ENCODE measurements at places on chromosomes 2 and 18.
A peak's percentile ranks its signal among the peaks of the same experiment; 100 is the strongest.

DNA sequence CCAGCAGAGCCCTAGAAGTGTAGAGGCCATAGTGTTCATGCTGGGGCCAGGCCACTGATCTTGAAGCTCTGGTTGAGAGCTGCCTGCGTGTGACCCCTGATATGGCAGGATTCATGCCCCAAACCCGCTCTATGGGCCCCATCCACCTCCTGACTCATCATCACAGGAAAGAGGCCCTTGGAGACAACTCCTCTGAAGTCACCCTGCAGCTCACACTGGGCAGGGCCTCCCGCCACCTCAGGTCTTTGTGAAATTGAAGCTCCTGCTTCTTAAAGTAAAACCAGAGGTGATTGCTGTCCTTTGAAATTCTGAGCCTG lies 12.0 kb upstream of the TUBB6 start:
- DNase-seq: no peak

DNA sequence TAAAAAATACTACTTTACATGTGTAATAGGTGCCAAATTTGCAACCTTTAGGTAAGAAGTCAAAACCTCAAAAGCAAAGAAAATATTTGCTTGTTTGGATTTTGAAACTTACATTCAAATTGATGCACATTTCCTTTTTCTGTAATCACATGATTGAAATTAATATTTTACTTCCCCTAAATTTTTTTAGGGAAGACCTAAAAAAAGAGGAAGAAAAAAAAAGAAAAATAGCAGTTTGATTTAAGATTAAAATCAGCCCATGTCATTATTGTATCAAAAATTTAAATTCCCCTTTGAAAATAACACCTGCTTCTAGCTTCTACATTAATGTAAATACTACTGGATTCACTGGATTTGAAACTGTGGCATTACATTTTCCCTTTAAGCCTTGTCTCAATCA lies 68.2 kb upstream of the STON1 start:
- no peak for DNase-seq

DNA sequence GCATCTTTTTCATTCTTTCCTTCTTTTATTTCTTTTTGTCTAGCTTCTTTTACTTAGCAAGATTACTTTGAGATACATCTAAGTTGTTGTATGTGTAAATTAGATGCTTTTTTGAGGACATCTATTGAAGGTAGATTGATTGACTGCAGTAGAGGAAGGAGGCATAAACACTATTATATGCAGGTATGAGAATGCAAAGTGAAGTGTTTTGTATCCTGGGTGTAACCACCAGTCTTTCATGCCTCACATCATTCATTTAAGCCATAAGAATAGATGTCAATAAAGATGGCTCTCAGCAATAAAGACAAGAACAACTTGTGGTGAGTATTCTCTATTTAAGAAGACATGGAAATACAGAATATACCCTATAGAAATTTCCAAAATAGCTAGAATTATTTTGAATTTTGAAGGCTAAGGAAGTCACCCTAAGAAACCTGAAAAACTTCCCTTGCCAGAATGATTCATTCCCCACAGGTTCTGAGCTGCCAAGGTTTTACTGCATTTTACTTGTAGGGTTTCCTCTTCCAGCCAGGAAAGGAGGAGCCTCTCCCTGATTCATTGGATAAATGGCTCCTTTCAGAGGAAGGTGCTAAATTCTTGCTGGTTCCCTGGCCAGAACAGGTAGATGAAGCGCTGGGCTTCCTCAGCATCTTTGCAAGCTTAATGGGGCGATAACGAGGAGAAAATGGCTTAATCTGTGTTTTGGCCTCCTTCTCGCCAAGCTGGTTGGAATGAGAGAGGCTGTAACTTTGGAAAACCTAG lies 279.8 kb upstream of the SLC14A2 start:
- DNase-seq: no peak

DNA sequence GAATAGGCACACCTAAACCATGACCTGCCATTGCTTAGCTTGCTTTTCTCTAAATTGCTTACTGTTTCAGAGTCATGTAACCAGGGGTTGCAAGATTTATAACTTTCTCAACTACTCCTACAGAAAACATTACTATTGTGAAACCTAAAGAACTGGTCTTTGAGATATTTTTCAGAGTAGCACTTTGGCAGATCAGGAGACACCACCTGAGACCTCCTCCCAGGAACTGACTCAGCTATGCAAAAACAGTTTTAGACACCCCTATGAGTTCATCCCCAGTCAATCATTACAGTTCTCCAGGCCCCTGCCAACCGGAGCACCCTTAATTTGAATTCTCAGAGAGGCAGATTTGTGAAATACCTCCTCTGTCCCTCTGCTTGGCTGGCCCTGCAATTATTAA lies 80.3 kb downstream of the MBOAT2 start:
- no peak for DNase-seq

GRCh38 chr2:2320486-2321199 lies 10.4 kb downstream of the MYT1L start:
- no peak for DNase-seq

- DNase-seq: no peak
Observed at GRCh38 chr2:33588232-33588631, 10.9 kb downstream of the FAM98A start.

GRCh38 chr18:59839246-59839645 lies 60.5 kb upstream of the PMAIP1 start:
- no peak for DNase-seq

- DNase-seq: no peak
Observed at GRCh38 chr2:46798041-46798440, 117.6 kb downstream of the MCFD2 start.

GRCh38 chr2:192215096-192215877 lies 20.6 kb upstream of the TMEFF2 start:
- DNase-seq: no peak

DNA sequence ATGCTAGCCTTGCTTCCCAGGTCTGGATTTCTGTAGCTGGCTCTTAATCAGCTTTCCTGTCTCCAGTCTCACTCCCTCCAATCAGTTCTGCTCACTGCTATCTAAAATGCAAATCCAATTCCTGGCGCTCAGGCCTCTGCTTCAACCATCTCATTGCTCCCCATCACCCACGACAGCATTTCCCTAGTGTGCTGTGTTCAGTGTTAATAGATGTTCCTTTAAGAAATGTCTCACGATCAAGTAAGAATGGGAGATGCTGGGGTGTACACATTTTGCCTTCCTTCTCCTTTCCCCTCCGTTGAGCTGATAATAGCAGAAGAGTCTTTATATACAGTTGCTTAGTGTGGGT lies 1.6 kb upstream of the PUM2 start:
- DNase-seq: no peak

GRCh38 chr18:21650311-21650710 lies 38.2 kb downstream of the SNRPD1 start:
- no peak for DNase-seq

DNA sequence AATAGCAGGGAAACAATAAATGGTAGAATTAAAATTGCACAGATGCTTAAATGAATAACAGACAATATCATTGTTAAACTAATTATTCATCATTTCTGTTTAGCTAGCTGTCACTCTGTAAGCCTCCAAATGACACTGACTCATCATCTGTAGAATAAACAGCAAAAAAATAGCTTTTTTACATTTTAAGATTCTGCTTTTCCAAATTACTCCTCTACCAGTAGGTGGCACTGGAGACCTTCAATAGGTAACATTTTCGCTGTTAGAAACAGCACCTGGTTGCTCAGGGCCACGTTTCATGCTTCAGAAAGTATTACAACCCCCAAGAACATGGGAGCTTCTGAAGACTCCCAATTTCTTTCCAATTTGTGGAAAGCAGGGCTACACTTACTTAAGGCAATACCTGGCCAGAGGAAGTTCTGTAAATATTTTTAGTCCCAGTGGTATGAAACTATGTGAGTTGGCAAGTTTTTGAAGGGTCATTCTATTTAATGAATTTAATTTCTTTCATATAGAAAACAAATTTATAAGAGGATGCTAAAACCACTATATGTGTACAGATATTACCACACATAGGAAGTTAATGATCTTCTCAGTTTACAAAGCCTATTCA lies 45.4 kb downstream of the TTN start:
- DNase-seq: no peak

DNA sequence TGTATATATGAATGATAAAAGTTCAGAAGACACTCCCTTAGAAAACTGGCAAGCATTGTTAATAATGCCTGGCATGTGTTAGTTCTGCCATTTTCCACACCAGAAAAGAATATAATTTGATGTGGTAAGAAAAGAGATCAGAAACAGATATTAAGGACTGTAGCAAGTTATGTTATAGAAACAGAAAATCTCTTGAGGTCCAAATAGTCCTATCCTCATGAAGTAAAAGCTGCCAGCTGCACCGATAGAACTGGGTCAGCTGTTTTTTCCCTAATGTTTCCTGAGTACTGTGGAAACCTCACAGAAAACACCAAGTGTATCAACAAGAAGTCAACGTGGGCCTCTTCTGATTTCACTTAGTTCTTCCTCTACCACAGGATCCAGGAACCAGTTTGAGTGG lies 56.9 kb upstream of the SDC1 start:
- DNase-seq: no peak

DNA sequence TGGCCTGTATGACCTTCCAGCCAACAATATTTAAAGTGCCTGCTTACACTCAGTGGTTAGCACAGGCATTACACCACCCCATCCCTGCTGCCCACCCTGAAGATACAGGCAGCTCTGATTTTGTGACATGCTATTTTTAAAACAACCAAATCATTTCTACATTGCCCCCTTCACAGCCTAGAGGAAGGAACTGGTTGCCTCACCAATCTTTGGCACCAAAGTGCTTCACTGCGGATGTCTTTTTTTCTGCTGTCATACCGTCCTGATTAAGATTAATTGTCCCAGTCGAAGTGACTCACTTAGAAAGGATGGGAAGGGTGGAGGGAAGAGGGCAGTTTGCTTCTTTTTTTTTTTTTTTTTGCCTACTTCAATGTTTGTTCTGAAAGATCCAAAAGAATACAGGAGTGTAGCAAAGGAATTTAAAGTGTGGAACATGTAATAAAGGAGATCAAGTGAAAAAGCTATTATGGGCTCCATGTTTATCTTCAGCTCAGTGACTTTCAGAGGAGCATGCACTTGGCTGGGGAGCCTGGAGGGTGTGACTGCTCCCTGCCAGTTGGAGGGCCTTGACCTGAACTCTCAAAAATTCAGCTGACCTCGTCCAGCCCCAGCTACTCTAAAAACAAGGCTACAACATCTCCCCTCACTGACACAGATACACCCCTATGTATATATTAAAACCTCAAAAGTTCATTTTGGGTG lies 501.1 kb upstream of the TNP1 start:
- DNase-seq: no peak

DNA sequence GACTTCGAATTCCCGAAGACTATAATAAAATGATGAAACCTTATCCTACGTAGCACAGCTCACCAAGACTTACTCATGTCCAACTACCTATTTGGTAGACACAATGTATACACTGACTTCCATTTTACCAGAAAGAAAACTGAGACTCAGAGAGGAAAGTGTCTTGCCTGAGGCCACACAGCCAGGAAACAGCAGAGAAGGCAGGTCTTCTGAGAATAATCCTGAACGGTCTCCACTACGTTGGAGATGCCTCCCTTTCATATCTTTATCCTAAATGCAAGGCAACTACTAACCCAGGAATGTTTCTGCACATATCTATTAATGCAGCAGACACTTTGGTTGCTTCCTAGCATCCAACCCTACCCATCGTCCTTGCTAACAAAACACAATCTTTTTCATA lies 11.9 kb upstream of the FABP1 start:
- DNase-seq: no peak

GRCh38 chr18:67302043-67302442 lies 214.5 kb downstream of the DSEL start:
- no peak for DNase-seq

GRCh38 chr18:56235071-56235470 lies 403.3 kb downstream of the TXNL1 start:
- DNase-seq: no peak

GRCh38 chr2:4882421-4882820 lies 809.8 kb upstream of the SOX11 start:
- DNase-seq: no peak

- DNase-seq: no peak
Observed at GRCh38 chr2:218857371-218858137, 2.1 kb upstream of the WNT6 start.

DNA sequence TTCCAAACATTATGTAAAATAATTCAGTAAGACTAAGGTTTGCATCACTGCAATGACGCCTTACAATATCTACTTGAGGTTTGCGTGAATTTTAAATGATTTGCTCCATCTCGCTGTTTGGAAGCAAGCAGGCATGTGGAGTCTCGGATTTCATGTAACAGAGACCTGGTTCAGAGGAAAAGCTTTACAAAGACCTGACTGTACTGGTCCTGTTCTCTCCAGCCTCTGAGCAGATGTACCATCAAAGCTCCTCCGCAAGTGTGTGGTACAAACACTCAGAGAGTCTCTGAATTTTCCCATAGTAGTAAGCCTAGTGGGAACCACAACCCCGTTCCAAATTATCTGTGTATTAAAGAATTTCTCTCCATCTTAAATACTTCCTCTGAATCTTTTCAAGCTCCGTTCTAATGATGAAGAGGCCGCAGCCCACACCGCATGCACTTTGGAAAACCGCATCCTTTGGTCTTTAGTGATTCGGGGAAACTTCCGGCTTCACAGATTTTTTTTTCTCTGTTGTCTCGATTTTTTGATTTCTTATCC lies 728.1 kb upstream of the SOX11 start:
- no peak for DNase-seq

- no peak for DNase-seq
Observed at GRCh38 chr2:236919209-236919608, 166.5 kb upstream of the COPS8 start.

DNA sequence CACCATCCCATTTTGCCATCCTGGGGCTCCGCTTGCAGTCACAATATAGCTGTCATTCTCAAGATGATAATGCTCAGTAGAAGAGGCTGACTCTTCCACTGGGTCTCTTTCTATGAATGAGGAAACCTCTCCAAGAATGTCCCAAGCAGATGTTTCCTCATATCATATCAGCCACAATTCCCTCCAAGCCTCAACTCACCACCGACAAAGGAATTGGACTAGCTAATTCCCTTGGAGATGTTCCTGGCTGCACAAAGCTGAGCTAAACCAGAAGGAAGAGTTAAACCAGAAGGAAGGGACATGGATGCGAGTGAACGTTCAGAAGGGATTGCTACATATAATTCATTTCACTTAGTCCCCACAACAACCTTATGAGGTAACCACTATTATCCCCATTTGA lies 65.0 kb upstream of the NPAS2 start:
- no peak for DNase-seq

- DNase-seq: peak; percentile 53
Observed at GRCh38 chr18:26215247-26215970, 10.8 kb upstream of the TAF4B start.

GRCh38 chr2:133733901-133734255 lies 165.6 kb upstream of the NCKAP5 start:
- no peak for DNase-seq

DNA sequence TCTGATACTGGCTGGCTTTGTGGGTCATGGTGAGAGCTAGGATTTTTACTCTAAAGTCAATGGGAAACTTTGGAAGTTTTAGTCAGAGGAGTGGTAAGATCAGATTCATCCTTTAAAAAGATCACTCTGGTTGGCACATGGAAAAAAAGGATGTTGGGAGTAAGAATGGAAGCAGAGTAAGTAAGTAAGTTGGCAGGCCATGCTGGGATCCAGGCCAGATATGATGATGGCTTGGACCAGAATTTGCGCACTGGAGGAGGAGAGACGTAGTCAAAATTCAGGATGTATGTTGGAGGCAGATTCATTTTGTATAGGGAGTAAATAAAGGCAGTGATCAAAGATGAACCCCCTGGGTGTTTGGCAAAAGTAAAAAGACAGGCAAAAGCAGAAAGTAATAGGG lies 283.3 kb upstream of the THSD7B start:
- DNase-seq: no peak

- no peak for DNase-seq
Observed at GRCh38 chr2:210363261-210363660, 48.3 kb upstream of the MYL1 start.

Data from GM06990 (cell line).